CD4-positive, CD25-positive, alpha-beta regulatory T cell (primary cell): ENCODE measurements at places on chromosomes 4 and X. TPM values are rescaled to one million over a fixed set of nuclear protein-coding genes. Genes with fewer than 3 reads are reported as not detected.
A peak's percentile ranks its signal among the peaks of the same experiment; 100 is the strongest.

Gene NPNT
- total RNA-seq, result not detected

- H3K4me1 ChIP-seq, result no peaks in the 10 kb centered on the region
- no peak overlapping the region for H3K4me3 ChIP-seq
- no peaks in the 10 kb centered on the region for H3K27me3 ChIP-seq
- no peak for DNase-seq
- no peaks in the 10 kb centered on the region for H3K36me3 ChIP-seq
These were observed 58.1 kb downstream of the PHEX start for GRCh38 chrX:22090181-22090580.

DNA sequence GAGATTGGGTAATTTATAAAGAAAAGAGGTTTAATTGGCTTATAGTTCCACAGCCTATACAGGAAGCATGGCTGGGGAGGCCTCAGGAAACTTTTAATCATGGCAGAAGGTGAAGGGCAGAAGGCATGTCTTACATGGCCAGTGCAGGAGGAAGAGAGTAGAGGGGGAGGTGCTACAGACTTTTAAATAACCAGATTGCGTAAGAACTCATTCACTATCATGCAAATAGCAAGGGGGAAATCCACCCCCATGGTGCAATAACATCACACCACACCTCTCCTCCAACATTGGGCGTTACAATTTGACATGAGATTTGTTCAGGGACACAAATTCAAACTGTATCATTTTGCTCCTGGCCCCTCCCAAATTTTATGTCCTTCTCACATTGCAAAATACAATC lies 353.8 kb upstream of the PABPC5 start:
- no peak overlapping the region for H3K4me3 ChIP-seq
- no peak overlapping the region for H3K27ac ChIP-seq
- H3K4me1 ChIP-seq, result no peaks in the 10 kb centered on the region
- H3K27me3 ChIP-seq, result no peaks in the 10 kb centered on the region
- no peak for DNase-seq
- H3K36me3 ChIP-seq, result no peaks in the 10 kb centered on the region

Gene TRIM75
- not detected for total RNA-seq

- H3K27ac ChIP-seq, result no peak overlapping the region
- no peaks in the 10 kb centered on the region for H3K27me3 ChIP-seq
- peaks cover 9% of the 10 kb centered on the region for H3K36me3 ChIP-seq
- H3K4me3 ChIP-seq, result no peak overlapping the region
- H3K4me1 ChIP-seq, result peaks cover 13% of the 10 kb centered on the region
- no peak for DNase-seq
These were observed 7.1 kb downstream of the CA5B start for GRCh38 chrX:15745179-15745578.

GRCh38 chr4:56050625-56051024 lies 101.9 kb downstream of the CEP135 start:
- peaks cover 50% of the 10 kb centered on the region for H3K27me3 ChIP-seq
- no peak overlapping the region for H3K4me3 ChIP-seq
- peak; percentile 8 for DNase-seq

GRCh38 chrX:13411496-13412207 lies 91.8 kb upstream of the ATXN3L start:
- no peaks in the 10 kb centered on the region for H3K27me3 ChIP-seq
- no peak overlapping the region for H3K27ac ChIP-seq
- H3K4me3 ChIP-seq, result no peak overlapping the region
- no peaks in the 10 kb centered on the region for H3K4me1 ChIP-seq

Gene FGFR3
- total RNA-seq, result 0.25 TPM

- no peaks in the 10 kb centered on the region for H3K27me3 ChIP-seq
- no peaks in the 10 kb centered on the region for H3K4me1 ChIP-seq
- no peaks in the 10 kb centered on the region for H3K36me3 ChIP-seq
- no peak overlapping the region for H3K4me3 ChIP-seq
These were observed 306.6 kb downstream of the STPG2 start for GRCh38 chr4:97836662-97837061.

- DNase-seq, result no peak
- no peaks in the 10 kb centered on the region for H3K4me1 ChIP-seq
- H3K27me3 ChIP-seq, result no peaks in the 10 kb centered on the region
- no peak overlapping the region for H3K27ac ChIP-seq
These were observed 27.2 kb downstream of the HTR2C start for GRCh38 chrX:114611018-114611619.

Gene AADAT
- not detected for total RNA-seq

GRCh38 chr4:108536577-108536976 lies 83.8 kb upstream of the RPL34 start:
- no peak for DNase-seq
- no peak overlapping the region for H3K27ac ChIP-seq
- H3K4me1 ChIP-seq, result no peaks in the 10 kb centered on the region
- H3K27me3 ChIP-seq, result no peaks in the 10 kb centered on the region
- no peaks in the 10 kb centered on the region for H3K36me3 ChIP-seq

- H3K4me1 ChIP-seq, result no peaks in the 10 kb centered on the region
- no peak for DNase-seq
- no peaks in the 10 kb centered on the region for H3K36me3 ChIP-seq
- no peak overlapping the region for H3K4me3 ChIP-seq
- H3K27me3 ChIP-seq, result peaks cover 3% of the 10 kb centered on the region
- no peak overlapping the region for H3K27ac ChIP-seq
These were observed 63.6 kb upstream of the C1QTNF7 start for GRCh38 chr4:15364183-15364582.

DNA sequence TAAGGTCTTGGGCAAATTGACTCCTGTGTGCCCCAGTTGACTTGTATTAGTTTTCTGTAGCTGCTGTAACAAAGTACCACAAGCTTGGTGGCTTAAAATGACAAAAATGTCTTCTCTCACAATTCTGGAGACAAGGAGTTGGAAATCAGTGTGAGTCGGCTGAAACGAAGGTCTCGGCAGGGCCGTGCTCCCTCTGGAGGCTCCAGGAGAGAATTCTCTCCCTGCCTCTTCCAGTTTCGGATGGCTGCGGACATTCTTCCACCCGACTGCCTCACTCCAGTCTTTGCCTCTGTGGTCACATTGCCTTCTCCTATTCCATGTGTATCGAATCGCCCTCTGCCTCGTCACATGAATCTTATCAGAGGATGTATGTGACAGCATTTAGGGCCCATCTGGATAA lies 66.0 kb upstream of the PHOX2B start:
- no peaks in the 10 kb centered on the region for H3K27me3 ChIP-seq
- DNase-seq, result no peak
- H3K4me1 ChIP-seq, result no peaks in the 10 kb centered on the region
- no peak overlapping the region for H3K27ac ChIP-seq

GRCh38 chrX:112078606-112079005 lies 4.0 kb downstream of the TRPC5 start:
- no peak overlapping the region for H3K4me3 ChIP-seq
- no peaks in the 10 kb centered on the region for H3K36me3 ChIP-seq
- DNase-seq, result no peak
- no peaks in the 10 kb centered on the region for H3K4me1 ChIP-seq
- H3K27me3 ChIP-seq, result no peaks in the 10 kb centered on the region

Gene SH3BGRL
- total RNA-seq, result 105 TPM

DNA sequence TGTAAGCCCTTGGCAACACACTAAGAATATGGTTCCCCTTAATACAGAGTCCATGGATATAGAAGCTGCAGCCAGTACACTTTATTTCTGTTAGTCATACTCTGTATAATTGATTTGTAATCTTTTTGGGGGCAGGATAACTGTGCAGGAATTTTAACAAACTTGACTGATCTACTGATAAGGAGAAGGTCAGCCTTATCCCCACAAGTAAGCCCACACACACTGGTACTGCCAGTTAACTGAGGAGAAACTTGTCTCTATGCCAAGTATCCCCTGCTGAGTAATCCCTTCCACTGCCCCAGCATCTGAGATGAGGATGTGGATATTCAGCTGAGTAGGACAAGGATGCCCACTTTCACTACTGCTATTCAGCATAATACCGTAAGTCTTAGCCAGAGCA lies 154.9 kb upstream of the CXXC4 start:
- H3K4me3 ChIP-seq, result no peak overlapping the region
- H3K27me3 ChIP-seq, result no peaks in the 10 kb centered on the region
- no peak overlapping the region for H3K27ac ChIP-seq
- DNase-seq, result no peak

GRCh38 chr4:185134307-185134869 lies 8.7 kb upstream of the SLC25A4 start:
- H3K36me3 ChIP-seq, result no peaks in the 10 kb centered on the region
- H3K4me1 ChIP-seq, result no peaks in the 10 kb centered on the region
- no peak overlapping the region for H3K27ac ChIP-seq
- peak; percentile 53 for DNase-seq

Gene CTBP1
- total RNA-seq, result 198 TPM

DNA sequence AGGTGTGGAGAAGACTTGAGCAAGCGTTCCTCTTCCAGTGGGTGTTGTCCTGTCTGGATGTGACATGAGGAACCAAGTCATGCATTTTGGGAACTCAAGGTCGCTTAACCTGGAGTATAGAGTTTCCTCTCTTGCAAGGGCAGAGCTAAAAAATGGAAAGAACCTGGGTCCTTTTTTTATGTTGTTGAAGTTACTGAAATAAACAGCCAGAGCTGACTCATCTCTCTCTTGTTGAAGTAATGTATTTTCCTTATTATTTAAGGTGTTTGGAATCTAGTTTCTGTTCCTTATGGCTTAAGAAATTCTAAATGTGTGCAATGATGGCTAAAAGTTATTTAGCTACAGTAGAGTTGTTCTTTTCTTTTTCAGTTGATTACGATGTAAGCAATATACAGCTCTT lies 314.5 kb downstream of the CAMK2D start:
- H3K27ac ChIP-seq, result no peak overlapping the region
- H3K4me3 ChIP-seq, result no peak overlapping the region
- no peak for DNase-seq
- H3K4me1 ChIP-seq, result no peaks in the 10 kb centered on the region

DNA sequence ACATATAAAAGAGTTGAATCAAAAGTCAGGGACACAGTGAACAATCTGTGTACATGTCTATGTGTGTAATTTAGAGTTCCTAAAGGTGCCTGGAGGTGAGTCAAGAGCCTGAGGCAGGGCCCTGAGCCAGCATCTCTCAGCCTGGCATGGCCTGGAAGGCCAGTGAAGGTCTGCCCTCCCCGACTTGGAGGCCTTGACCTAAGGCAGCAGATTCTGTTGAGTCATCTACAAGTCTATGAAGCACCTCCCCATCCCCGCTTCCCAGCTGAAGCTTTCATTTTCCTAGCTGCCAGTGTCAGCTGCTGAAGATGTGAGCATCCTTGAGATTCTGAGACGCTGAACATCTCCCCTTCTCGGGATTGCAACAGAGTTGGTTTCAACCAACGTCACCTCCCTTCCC lies 583.9 kb downstream of the BCOR start:
- DNase-seq, result no peak
- H3K27me3 ChIP-seq, result no peaks in the 10 kb centered on the region
- H3K27ac ChIP-seq, result no peak overlapping the region
- no peak overlapping the region for H3K4me3 ChIP-seq
- H3K4me1 ChIP-seq, result no peaks in the 10 kb centered on the region

- no peaks in the 10 kb centered on the region for H3K27me3 ChIP-seq
- no peak for DNase-seq
- H3K4me1 ChIP-seq, result no peaks in the 10 kb centered on the region
These were observed 106.7 kb downstream of the SPATA18 start for GRCh38 chr4:52157641-52158316.

GRCh38 chr4:71202705-71203104 lies 136.1 kb upstream of the SLC4A4 start:
- no peaks in the 10 kb centered on the region for H3K27me3 ChIP-seq
- DNase-seq, result no peak
- no peak overlapping the region for H3K4me3 ChIP-seq
- no peaks in the 10 kb centered on the region for H3K4me1 ChIP-seq
- no peak overlapping the region for H3K27ac ChIP-seq

Gene CXorf65
- 81.0 TPM for total RNA-seq

Gene TSPAN6
- 0.17 TPM for total RNA-seq

- no peaks in the 10 kb centered on the region for H3K36me3 ChIP-seq
- no peak overlapping the region for H3K27ac ChIP-seq
- H3K4me1 ChIP-seq, result no peaks in the 10 kb centered on the region
- no peaks in the 10 kb centered on the region for H3K27me3 ChIP-seq
- H3K4me3 ChIP-seq, result no peak overlapping the region
These were observed 8.2 kb upstream of the HSD17B11 start for GRCh38 chr4:87399148-87399547.

GRCh38 chr4:100391863-100392262 lies 126.0 kb downstream of the EMCN start:
- no peak overlapping the region for H3K4me3 ChIP-seq
- no peaks in the 10 kb centered on the region for H3K36me3 ChIP-seq
- H3K27ac ChIP-seq, result no peak overlapping the region
- H3K4me1 ChIP-seq, result no peaks in the 10 kb centered on the region
- DNase-seq, result no peak
- no peaks in the 10 kb centered on the region for H3K27me3 ChIP-seq

GRCh38 chr4:24965627-24966026 lies 52.8 kb upstream of the CCDC149 start:
- H3K27me3 ChIP-seq, result no peaks in the 10 kb centered on the region
- no peaks in the 10 kb centered on the region for H3K4me1 ChIP-seq
- peak; percentile 15 for DNase-seq
- no peaks in the 10 kb centered on the region for H3K36me3 ChIP-seq
- no peak overlapping the region for H3K27ac ChIP-seq

- H3K36me3 ChIP-seq, result no peaks in the 10 kb centered on the region
- H3K27ac ChIP-seq, result no peak overlapping the region
- DNase-seq, result no peak
- H3K4me1 ChIP-seq, result no peaks in the 10 kb centered on the region
These were observed 69.4 kb downstream of the DCHS2 start for GRCh38 chr4:154422152-154422551.

Gene SYTL4
- total RNA-seq, result 0.22 TPM

DNA sequence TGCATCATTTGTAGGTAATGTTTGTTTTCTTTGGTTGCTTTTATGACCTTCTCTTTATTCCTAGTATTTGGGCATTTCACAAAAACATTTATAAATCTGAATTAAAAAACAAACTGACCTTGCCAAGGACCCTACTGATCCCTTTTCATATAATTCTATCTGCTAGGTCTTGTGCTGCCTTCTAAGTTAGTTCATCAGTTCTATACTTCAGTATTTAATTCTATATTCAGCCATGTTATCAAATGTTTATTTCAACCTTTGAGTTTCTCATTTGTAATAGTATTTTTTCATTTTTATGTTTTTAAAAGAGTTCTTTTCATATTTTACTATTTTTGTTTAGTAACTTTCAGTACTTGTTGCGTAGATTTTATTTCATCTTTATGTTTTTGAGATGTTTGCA lies 155.3 kb downstream of the SNCA start:
- peaks cover 2% of the 10 kb centered on the region for H3K27me3 ChIP-seq
- DNase-seq, result no peak

DNA sequence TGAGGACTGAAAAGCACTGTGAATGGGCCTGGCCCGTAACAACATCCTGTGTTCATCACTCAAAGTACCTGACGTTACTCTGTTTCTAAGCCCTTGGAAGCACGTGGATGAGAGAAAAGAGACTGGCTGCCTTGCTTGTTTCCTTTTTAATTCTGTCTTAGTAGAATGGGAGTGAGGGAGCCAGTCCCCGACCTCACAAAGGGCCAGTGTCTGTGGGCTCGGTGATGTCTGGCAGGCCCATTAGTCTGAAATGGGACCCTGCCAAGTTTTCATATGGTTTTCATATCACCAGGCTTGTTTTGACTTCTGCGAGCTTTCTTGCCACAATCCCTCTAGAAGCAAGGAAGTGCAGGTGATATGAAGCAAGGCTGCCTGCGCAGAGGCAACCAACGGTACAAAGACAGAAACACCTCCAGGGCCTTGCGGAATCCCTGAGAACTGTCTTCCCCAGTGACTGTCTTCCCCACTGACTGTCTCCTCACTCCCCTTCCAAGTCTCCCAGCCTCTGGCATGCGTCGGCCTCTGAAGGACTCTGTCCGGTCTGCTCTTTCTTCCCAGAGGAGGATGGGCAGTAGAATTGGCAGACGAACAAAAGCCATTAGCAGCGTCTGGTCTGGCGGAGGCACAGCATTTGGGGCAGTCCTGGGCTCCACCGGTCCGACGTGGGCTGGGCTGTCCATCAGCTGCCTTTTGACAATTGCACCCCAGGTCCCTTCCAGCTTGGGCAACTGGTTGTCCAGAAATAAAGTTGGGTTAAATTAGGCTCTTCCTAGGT lies 20.2 kb upstream of the RASL11B start:
- no peak overlapping the region for H3K27ac ChIP-seq
- H3K36me3 ChIP-seq, result no peaks in the 10 kb centered on the region
- DNase-seq, result no peak
- no peak overlapping the region for H3K4me3 ChIP-seq
